ENCODE measurements at places on chromosomes 2 and 18.

GRCh38 chr2:102013206-102014040 lies 21.7 kb downstream of the IL1R2 start:
- DNase-seq = no peak

- no peak for DNase-seq
Measured at GRCh38 chr2:198652461-198652860, 805.3 kb downstream of the SATB2 start.

- DNase-seq = no peak
Measured at GRCh38 chr2:240322231-240322955, 113.1 kb upstream of the GPC1 start.

- no peak for DNase-seq
Measured at GRCh38 chr2:236121546-236121945, 46.6 kb downstream of the GBX2 start.

GRCh38 chr2:241869087-241869961 lies at the start of gene RTP5:
TSS of gene RTP5 (plus strand) at chr2:241869729. CDS start at chr2:241869757, 28 bp downstream.
- DNase-seq = no peak

GRCh38 chr2:35857498-35857897 lies 498.1 kb upstream of the CRIM1 start:
- no peak for DNase-seq

GRCh38 chr2:39513641-39514094 lies 76.6 kb upstream of the MAP4K3 start:
- DNase-seq = no peak

- peak; percentile 18 for DNase-seq
Measured at GRCh38 chr2:28895189-28895893, 874 bp downstream of the WDR43 start.

- DNase-seq = no peak
Measured at GRCh38 chr2:1864981-1865421, 120.7 kb upstream of the PXDN start.

DNA sequence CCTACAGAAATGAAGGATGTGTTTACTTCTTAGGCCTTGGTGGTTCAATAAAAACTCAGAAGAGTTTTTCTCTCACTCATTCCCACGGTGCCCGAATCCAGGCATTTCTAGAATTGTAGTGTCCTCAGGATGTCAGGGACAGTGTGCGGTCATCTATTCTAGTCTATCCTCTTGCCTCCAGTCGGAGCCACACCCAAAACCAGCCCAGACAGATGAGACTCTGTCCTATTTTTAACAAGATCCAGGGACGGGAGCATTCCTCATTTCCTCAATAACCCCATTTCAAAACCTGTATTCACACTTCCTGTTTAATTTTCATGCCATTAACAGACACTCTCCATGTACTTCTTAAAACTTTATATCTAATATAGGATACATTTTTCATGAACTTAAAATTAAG lies 11.6 kb upstream of the RBMS1 start:
- DNase-seq = no peak

DNA sequence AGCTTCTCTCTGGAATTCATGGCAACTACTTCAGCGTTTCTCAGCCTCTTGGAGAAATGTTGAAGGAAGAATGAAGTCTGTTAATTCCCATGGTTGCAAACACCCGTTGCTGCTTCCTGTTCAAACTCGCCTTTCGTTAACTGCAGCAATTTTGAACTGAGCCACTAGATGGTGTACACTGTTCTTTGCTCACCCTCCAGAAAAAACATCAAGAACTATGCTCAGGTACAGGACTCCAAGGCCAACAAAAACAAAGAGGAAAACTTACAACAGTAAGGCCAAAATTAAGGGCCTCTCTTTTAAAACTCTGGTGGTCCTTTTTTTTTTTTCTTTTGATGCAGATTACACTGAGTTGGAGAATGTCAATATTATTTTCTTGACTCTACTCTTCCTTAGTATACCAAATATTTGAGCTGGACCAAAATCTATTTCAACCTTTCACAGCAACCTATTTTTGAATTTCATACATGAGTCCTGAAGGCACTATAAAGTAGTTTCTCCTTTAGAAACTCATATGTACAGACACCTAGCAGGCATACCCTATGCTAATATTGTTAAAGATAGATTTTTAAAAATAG lies 58.2 kb downstream of the KLHL14 start:
- peak; percentile 2 for DNase-seq

- DNase-seq = no peak
Measured at GRCh38 chr2:240443891-240444301, 8.4 kb downstream of the GPC1 start.

- DNase-seq = no peak
Measured at GRCh38 chr2:118738106-118738505, 109.3 kb downstream of the EN1 start.

- no peak for DNase-seq
Measured at GRCh38 chr2:3341336-3341735, 36.3 kb downstream of the EIPR1 start.

DNA sequence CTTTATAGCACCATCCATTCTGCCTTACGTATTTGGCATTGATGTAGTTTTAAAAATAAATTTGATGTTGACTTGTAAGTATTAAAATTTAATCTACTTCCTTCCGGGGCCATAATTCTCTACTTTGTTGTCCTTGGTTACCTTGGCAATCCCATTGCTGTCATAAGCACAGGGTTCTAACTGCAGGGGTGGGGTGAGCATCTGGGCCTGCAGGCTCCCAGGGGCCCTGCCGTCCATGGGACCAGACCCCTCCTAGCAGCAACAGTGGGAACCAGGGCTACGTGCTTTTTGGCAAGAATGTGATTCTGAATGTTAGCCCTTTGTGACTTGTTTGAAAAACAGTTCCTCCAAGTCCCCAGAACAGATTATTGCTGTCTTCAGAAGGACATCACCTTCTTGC lies 4.9 kb downstream of the ASAP2 start:
- DNase-seq = no peak

- peak; percentile 4 for DNase-seq
Measured at GRCh38 chr2:192194265-192194865, 368 bp downstream of the TMEFF2 start.

DNA sequence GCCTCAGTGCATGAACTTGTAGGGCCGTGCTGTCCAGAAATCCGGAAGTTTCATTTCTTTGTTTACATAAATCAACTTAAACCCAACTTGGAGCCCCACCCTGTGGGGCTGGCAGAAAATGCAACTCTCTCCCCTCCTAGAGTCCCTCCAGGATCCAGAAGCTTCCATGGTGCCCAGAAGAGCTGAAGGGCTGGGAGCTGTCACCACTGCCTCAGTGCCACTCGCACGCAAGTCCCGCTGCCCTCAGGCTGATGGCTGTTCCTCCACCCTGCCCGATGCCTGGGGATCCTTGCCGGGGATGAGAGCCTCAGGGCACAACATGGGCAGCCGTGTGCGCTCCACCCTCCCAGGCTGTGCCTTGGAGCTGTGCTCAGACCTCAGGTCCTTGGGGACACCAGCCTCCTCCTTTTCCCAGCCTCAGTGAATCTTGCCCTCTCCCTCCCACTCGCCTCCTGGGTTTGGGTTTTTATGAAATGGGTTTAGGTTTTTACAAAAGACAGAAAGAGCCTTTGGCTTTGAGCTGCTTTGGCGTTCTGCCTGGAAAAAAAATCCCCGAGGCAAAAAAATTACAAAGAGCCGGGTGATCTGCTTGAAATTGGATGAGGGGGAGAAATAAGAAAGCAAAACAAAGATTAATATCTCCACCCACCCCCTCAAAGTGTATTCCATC lies 155.2 kb downstream of the TWIST2 start:
- DNase-seq = no peak

DNA sequence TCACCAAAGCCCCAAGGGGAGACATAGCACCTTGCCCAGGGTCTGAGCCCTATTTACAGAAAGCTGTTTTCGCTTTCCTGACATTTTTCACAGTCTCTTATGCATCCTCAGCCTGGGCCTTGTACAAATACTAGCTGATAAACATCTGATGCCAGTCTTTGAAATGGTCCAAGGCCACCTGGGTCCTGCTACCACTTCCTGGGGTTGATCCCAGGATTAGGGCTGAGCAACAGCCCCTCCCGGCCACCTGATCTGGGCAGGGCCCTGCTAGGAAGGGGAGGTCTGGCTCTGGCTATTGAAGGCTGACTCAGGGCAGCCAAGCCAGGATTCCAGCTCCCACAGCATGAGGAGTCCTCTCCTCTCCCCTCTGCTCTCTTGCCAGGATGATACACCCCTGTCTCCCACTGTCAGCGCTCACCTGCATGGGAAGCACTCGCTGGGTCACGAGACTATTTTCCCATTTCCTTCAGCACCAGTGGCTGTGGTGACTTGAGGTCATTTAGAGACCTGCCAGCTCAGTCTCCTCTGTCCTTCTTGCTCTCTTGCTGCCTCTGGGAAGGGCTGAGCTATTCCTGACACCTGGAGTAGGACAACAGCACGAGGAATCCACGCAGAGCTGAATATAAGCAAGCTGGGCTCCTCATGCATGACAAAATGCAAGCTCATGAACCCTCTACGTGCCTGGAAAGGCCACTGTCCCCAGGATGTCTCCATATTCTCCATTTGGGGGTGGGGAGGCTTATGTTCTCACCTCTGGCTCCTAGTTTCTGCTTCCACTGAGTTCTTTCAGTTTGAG lies 53.0 kb upstream of the LGALSL start:
- no peak for DNase-seq

DNA sequence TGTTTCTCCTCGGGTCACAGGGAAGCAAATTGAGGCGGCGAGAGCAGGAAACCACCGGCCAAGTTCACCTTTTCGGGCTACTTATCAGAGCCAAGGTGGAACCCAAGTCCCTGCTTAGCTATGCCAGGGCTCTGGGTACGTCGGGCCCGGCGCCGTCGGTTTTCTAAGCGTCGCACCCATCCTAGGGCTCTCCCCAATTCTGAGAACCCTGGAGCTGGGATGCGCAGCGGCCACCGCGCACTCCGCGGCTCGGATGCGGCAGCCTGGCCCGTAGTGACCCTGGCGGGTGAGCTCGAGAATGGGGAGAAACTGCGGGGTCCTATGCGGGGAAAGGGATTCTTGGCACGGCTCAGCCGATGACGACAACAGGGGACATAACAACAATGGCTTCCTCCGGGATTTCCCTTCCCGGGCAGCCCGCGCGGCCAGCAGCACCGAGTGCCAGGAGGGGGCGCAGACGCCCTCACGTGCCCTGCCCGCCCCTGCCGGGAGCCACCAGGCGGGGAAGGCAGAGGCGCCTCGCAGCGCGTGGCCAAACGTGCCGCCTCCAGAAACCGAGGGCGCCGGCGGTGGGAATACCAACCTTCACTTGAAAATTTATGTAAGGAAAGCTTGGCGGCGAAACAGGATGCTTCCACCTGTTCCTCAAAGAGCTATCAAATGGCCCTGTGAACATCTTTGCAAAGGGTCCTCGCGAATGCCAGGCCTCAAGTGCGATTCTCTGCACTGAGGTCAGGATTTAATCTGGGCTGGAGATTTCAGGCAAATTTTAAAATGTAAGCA lies 2.1 kb upstream of the SLC30A3 start:
- peak; percentile 53 for DNase-seq

DNA sequence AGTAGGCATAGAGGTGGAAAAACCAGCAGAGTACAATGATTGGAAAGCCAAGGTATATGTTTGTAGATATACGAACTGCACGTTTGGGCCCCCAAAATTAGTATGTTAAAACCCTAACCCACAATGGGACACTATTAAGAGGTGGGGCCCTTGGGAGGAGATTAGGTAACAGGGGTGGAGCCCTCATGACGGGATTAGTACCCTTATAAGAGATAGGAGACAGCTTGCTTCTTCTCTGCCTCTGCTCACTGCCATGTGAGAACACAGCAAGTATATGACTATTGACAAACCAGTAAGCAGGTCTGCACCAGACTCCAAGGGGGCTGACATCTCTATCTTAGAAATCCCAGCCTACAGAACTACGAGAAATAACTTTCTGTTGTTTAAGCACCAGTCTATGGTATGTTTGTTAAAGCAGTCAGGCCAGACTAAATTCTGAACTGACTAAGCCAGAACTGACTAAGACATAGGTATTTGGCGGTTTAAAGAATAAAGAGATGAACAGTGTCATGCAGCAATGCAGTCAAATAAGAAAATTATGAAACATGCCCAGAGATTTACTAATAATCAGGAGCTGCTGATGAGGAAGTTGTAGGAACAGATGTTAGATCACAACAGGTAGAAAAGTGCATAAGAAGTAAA lies 182.9 kb downstream of the DYM start:
- no peak for DNase-seq

- DNase-seq = no peak
Measured at GRCh38 chr2:173126819-173127218, 51.2 kb downstream of the MAP3K20 start.

DNA sequence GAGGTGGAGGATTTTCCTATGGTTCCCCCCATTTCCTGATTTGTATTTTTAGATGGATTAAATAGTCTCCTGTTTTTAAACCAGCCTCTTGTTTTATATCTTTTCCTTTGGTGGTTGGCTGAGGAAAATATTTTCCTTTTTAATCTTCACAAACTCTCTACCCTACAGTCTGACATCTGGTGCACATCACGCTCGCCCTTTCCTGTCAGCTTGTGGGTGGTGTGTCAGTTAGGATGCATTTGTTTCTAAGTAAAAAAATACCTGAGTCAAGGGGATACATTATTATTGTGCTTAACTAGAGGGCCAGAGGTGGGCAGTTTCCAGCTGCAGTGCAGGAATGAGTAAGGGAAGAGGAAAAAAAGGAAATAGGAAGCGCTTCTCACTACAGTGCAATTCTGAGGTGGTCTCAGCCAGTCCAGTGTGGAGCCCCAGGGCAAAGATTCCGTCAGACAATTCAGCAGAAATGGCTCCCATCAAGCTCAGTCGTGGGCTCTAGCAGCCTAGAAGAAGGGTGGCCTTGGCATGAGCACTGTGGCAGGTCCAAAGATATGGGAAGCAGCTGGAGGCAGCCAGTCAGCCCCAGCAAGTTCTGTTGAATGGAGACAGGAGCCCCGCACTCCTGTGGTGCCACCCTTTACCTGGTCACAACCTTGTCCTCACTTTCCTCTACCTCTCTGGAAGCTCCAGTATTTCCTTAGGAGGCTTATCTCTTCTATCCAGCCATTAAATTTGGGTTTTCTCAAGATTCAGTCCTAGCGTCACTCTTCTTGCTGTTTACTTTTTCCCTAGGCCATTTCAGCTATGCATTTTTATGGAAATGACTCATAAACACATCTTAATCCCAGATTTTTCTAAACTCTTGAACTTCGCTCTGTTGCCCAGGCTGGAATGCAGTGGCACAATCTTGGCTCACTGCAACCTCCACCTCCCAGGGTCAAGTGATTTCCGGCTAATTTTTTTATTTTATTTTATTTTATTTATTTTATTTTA lies 18.5 kb downstream of the SFTPB start:
- no peak for DNase-seq

DNA sequence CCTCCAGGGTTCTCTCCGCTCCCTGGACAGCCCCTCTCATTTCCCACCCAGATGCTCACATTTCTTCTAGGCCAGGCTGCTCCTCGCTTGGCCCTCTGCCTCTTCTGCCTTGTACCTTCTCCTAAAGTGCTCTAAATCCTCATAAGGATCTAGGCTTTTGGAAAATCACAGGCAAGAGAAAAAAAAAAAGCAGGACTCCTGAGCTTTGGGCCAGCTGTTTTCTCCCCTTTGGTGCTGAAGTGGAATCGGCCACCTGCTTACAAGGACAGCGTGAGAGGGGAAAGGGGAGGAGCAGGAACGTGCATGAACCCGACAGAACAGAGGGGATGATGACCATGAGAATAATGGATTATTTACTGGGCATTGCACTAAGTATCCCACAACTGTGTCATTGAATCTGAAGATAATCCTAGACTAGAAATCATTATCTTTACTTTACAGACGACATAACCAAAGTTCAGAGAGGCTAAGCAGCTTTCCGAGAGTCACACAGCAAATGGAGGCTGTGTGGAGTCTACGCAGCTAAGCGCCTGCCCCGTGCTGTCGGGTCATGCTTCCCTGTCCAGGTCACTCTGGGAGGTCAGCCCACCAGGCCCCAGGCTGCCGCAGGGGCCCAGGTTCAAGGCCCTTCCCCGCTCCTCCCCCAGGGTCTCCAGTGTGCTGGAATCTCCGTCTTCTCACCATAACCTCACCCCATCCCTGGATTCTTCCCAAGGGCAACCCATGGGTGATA lies 141.9 kb downstream of the PXDN start:
- DNase-seq = no peak

Data from effector memory CD8-positive, alpha-beta T cell (primary cell).